ENCODE measurements at places on chromosomes 4 and X.

DNA sequence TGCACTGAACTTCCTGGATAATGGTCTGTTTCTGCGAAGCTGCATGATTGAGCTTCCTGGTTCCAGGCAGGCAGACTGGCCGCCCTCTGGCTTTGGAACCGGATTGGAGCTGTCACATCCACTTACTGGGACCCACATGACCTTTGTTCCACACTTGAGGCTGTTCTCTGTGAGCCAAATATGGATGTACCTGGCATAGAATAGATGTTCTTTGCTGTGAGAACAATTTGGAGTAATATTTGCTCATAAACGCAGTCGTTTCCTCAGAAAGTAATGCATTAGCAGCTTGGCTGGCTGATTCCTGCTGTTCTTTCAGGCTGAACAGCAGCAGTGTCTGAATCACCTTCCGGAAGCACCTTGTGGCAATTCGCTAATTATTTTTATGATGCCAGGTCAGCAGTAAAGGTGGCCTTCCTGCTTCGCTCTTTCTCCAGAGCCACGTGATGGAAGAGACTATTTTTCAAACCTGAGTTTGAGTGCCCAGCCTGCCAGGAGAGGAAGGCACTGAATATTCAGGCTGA lies 78.1 kb upstream of the BOD1L1 start:
- no peak for DNase-seq

GRCh38 chr4:147971116-147971515 lies 239.2 kb downstream of the ARHGAP10 start:
- no peak for DNase-seq

GRCh38 chrX:1492421-1493012 lies 39.8 kb upstream of the ASMTL start:
- DNase-seq: no peak

GRCh38 chr4:184583738-184584502 lies 65.3 kb downstream of the CASP3 start:
- no peak for DNase-seq

DNA sequence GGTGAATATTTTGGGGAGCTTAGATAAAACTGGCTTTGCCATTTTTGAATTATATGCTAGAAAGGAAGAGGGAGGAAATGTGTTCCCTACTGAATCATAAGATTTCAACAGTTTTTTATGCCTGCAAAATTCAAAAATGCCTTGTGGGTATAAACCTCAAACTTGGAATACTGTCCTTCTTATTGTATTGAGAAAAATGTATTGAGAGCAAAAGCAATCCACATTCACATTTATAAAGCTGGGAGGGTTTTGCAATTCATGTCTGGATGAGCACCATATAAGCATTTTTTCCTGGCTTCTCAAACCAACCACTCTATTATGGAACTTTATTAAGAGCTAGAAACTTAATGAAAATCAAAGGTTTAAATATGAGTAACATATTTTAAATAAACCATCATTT lies 289.8 kb downstream of the PCDH7 start:
- no peak for DNase-seq

- DNase-seq: no peak
These were observed 2651.6 kb downstream of the ARAP2 start for GRCh38 chr4:33592701-33593100.

DNA sequence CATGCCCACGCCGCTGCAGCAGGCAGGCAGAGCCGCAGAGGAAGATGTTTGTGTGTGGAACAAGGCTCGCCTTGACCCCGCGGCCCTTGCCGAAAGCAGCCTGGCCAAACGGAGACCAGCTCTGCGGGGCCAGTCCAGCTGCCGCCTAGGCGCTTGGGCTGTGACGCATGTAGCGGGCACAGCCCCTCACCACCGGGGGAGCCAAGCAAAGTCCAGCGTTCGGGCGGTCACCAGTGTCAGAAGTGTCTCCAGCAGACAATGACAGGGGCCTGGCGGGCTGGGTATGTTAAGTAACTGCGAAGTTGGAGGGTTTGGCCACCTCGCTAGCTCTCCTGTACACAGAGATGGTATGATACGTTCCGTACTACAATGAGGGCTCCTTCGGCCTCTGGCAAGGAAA lies 1.3 kb downstream of the AMER1 start:
- DNase-seq: no peak

- no peak for DNase-seq
These were observed 12.7 kb downstream of the TSR2 start for GRCh38 chrX:54452920-54453319.

GRCh38 chr4:41507291-41507947 lies 30.5 kb upstream of the LIMCH1 start:
- no peak for DNase-seq

- DNase-seq: no peak
These were observed 66.2 kb upstream of the SLC7A11 start for GRCh38 chr4:138308356-138308755.

DNA sequence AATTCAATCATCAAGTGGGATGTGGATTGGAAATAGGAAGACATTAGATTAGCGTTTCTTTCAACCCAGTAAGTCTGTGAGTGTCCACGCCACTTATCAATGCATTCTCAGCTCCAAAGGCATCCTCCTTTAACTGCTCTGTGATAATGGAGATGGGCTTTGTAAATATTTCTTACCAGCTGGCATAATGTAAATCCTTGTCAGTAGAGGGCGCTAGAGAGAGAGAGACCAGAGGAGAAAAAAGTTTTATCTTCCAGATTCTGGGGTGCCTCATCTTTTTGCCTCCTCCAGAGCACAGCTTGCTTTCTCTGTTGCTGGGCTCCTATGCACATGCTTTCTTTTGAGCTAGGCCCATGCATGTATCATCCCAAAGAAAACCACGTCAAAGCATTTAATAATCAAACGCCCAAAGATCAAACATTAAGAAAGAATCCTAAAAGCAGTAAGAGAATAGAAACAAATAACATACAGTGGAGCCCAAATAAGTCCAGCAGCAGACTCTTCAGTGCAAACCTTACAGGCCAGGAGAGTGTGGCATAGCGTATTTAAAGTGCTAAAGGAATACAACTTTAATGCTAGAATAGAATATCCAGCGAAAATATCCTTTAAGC lies 9.6 kb upstream of the MTMR1 start:
- peak; percentile 69 for DNase-seq

- DNase-seq: no peak
These were observed 70.8 kb downstream of the TBCK start for GRCh38 chr4:106245176-106245575.
